Stimulated activated CD8-positive, alpha-beta memory T cell treated with anti-CD3 and anti-CD28 coated beads, Interleukin-2, amount 100 ng/mL, for 1 hour (primary cell): ENCODE measurements at places on chromosomes 3 and 15.

DNA sequence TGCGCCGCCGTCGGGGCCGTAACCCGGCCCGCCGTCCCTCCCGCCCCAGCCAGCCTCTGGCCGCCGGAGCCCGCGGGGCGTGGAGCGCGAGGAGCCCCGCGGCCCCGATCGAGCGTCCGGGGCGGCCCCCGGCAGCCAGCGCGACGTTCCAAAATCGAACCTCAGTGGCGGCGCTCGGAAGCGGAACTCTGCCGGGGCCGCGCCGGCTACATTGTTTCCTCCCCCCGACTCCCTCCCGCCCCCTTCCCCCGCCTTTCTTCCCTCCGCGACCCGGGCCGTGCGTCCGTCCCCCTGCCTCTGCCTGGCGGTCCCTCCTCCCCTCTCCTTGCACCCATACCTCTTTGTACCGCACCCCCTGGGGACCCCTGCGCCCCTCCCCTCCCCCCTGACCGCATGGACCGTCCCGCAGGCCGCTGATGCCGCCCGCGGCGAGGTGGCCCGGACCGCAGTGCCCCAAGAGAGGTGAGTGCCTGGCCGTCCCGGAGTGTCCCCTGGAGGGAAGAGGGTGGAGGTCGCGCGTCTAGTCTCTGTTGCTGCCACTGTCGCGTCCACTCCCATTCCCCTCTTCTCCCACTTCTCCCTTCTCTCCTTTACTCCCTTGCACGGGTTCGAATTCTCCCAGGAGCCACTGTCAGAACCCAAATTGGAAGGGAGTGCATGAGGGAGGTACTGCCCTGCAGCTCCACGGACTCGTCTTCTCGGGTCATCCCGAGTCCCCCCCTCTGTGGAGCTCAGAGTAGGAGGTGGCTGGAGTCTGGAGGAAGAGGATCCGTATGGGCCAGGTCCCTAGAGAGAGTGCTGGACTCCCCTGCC, 585 bp downstream of the CSK start:
- peak; percentile 50 for DNase-seq

GRCh38 chr3:142705198-142705597, 18.6 kb upstream of the TRPC1 start:
- no peak for DNase-seq

DNA sequence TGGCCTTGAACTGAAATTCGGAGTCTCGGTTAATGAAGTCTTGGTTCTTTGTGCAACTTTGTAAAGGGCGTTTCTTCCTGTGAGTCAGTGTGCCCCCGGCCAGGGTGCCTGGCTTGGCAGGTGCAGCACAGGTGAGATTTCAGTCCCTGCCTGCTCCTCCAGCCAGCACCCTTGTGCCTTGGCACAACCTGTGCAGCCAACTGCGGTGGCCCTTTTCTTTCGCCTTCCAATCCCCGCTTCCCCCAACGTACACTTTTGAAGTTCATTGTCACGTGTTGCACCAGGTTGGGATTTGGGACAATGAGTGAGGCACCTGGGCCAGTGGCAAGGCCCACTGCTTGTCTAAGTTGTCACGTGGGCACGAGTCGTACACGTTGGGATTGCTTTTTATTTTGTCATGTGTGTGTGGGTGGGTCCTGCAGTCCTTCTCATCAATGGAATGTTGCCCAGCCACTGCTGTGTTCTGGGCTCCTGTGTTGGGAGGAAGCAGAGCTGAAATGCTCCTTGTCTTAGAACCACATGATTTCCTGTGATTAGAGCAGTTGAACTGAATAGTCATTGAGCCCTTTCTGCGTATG, 242.9 kb upstream of the BHLHE40 start:
- no peak for DNase-seq

DNA sequence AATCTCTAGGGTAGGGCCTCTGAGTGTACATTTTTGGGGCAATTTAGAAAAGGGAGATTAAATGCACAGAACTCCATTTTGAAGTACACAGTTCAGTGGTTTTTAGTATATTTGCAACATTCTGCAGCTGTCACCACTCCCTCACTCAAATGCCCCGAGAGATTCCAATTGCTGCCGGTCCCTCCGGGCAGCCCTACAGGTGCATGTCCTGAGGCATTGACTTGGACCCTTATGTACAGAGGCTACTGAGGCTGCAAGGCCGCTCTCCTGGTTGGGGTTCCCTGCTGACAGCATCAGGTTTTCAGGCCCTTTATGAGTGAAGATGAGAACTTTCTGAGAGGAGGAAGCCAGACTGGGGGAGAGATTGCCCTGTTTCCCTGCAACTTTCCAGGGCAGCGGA, 39.6 kb downstream of the SMAD6 start:
- DNase-seq: no peak

GRCh38 chr3:6060251-6060650, 800.7 kb upstream of the GRM7 start:
- no peak for DNase-seq

DNA sequence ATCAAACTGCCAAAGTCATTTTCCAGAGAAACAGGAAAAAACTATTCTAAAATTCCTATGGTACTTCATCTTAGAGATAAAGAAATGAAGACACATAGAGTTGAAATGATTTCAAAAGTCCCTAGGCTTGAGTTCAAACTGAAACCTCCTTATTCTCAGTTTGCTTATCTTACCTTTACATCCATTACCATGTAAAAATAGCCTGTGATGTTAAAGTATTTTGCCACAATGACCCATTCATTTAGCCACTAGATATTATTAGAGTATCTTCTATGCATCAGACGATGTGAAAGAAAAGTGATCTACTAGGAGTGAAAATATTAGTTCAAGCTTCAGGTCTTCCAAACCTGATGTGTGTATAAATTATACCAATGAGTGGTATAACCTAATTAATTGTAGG, 55.1 kb upstream of the TTC14 start:
- no peak for DNase-seq

DNA sequence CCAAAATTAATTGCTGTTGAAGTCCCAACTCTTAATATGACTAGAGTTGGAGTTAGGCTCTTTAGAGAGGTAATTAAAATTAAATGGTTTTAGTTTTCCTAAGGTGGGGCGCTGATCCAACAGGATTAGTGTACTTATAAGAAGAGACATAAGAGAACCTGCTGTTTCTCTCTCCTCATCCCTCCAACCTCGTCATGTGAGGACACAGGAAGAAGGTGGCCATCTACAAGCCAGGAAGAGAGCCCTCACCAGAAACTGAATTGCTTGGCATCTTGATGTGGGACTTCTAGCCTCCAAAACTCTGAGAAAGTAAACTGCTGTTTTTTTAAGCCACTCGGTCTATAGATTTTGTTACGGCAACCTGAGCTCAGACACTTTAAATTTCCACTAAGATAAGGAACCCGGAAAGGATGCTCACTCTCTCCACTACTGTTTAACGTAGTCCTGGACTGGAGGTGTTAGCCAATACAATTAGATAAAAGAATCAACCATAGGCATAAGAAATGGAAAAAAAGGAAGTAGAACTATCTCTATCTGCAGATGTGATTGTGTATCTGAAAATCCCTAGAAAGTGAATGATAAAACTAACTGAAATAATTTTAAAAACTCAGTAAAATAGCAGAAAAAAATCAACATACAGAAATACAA, 26.8 kb downstream of the DCBLD2 start:
- no peak for DNase-seq

DNA sequence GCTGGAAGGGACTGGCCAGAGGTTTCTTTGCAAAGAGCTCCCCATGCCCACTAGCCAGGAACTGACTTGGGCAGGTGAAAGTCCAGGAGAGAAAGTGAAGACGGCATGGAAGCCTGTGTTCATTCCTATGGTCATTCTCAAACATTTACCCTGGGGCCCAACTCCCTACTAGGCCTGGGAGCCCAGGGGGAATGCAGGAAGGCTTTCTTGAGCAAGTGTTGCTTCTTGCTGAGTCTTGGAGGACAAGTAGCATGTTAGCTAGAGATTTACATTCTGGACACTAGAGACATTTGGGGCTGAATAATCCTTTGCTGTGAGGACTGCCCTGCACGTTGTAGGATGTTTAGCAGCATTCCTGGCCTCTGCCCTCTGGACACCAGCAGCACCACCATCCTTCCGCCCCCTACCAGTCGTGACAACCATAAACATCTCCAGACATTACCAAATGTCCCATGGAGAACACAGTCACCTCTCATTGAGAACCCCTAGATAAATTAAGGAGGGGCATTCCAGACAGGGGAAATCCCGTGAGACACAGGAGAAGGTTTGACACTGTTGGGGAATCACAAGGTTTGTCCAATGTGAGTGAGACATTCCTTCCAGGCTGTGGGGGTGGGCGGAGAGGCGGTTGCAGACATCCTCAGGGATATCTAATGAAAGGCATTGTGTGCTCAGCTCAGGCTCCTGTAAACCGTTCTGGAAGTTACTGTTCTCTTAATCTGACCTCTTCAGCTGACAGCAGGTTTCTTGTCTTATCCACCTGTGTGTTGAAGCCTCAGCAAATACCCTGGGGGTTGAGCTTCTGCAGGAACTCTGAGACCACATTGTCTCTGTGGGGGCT, 236.2 kb downstream of the TLE3 start:
- no peak for DNase-seq

DNA sequence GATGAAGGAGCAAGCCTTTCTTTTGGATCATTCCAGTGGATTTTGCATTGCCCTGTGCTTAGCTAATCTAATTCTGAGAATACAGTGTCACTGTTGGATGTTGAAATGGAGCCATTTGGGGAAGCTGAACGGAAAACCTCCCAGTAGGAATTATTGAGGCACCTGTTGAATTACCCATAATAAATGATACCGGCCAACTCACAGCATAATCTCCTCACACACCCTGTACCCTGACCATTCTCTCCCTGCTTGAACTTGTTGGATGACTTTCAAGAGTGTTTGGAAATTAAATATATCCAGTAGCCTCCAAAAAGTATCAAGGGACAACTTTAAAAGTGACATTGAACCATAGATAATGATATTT, 171.4 kb upstream of the HES1 start:
- no peak for DNase-seq

DNA sequence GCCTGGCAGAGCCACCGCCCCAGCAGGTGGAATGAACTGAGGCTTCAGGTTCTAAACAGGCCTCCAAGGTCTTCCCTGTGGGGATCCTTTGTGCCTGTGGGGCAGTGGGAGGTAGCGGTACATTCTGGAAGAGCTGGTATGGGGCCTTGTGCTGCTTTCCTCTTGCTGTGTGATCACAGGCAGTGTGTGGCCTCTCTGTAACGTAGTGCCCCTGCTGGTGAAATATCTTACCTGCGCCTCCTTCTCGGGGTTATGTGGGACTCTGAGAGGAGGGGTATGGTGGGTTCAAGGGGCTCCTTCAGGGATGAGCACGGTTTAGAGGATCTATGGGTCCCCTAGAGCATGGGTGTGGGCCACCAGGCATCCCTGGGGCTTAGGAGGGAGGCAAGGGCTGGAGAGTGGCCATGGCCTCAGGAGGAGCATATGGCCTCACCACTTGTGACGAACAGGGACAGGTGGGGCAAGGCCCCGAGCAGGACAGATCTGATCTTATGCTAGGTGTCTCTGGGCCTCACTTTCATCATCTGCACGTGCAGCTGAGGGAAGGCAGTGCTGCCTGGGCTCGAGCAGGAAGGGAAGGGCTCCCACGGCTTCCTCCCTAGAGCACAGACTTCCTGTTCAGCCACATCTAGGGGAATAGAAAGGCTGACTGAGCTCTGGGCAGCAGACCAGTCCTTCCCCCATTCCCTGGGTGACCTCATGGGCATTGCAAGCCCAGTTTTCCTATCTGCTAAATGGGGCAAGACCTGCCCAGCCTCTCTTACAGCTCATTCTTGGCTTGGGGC, 1.9 kb upstream of the ALS2CL start:
- no peak for DNase-seq

DNA sequence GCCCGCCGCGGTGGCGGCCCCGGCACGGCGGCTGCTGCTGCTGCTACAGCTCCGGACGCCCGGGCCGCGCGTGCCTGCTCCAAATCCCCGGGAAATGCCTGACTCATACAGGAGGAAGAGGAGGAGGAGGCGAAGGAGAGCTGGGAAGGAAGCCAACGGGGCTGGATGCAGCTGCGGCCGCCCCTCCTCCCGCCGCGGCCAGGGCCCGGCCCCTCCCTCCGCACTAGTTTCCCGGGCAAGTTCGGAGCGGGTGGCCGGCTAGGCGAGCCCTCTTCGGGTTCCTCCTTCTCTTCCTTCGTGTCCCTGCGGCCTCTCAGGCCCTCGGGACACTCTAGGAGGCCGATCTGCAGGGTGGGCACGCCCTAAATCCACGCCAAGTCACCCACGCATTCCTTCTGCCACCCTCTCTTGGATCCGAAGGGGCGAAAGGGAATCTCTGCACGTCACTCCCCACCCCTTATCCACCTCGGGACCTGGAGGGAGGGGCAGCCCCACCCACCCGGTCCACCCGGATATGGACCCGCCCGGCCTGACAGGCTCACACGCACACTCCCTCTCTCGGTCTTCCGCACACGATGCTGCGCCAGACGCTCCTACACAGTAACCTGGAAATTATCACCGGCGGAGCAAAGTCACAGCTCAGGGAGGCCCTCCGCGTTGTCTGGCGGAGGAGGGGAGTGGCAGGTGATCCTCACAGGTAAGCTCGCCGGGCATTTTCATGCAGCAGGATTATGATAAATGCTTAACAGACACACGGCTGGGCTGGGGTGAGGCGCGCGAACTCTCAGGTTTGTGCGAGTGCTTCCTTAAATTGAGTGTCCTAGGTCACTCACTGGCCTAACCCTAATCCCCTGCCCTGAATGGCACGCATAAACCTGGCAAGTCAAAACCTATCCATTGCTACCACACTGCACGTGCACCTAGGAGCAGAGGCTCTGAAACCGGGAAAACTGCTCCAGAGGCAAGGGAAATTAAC, at the start of the genes OSBPL10 and ZNF860:
TSS of gene OSBPL10 (minus strand) at position 57 of the 976 bp plus-strand sequence. CDS start 83 bp downstream, outside the sequence.
TSS of gene ZNF860 (plus strand) at position 545 of the 976 bp plus-strand sequence. CDS start 7,330 bp downstream, outside the sequence.
- DNase-seq: no peak

DNA sequence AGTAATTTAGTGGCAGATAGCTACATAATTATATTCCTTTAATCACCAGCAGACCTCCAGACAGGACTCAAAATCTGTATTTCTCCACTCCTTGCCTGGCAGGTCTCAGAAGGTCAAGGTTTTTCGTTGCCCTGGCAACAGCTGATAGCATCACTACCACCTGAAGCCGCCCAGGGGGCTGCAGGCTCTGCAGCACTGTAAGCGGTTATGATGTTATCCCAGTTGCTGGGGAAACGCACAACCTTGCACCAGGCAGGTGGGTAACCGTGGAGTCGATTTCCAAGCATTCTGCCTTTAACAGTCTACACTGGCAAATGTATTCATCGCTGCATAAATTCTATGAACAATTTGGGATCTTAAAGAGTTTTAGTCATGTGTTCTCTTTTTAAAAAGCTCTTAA, 756.3 kb downstream of the NTRK3 start:
- no peak for DNase-seq

- DNase-seq: no peak
Observed at GRCh38 chr15:71444032-71444810, 328.9 kb downstream of the THSD4 start.

- DNase-seq: no peak
Observed at GRCh38 chr3:167091226-167091625, 288.9 kb downstream of the ZBBX start.

GRCh38 chr15:63384906-63385305, 3.3 kb upstream of the CA12 start:
- no peak for DNase-seq

- no peak for DNase-seq
Observed at GRCh38 chr3:43363621-43364266, 77.4 kb downstream of the SNRK start.

DNA sequence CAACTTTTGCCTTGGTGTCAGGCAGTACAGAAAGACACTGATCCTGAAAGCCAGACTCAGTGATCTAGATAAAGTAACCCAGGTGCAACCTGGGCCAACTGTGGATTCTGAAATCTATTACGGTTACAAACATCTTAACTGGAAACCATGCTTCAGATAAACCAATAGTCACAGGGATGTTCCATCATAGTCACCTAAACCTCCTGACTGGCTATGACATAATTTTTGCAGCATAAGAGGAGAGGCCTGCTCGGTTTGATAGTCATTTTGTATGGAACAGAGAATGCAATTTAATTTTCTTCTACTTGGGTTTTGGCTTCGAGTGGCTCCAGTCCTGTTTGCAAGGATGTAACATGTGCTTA, 3.7 kb downstream of the SLCO3A1 start:
- DNase-seq: no peak
